Activated T-cell treated with anti-CD3 and anti-CD28 coated beads, Interleukin-2, amount 50 U/mL, for 4 hours (primary cell): ENCODE measurements at places on chromosomes 4 and X.

GRCh38 chrX:141903400-141904155, at the start of gene MAGEC1:
Gene MAGEC1, plus strand, starts transcription at chrX:141903894. Its CDS starts 1,179 bp downstream, at chrX:141905073.
- DNase-seq = no peak

DNA sequence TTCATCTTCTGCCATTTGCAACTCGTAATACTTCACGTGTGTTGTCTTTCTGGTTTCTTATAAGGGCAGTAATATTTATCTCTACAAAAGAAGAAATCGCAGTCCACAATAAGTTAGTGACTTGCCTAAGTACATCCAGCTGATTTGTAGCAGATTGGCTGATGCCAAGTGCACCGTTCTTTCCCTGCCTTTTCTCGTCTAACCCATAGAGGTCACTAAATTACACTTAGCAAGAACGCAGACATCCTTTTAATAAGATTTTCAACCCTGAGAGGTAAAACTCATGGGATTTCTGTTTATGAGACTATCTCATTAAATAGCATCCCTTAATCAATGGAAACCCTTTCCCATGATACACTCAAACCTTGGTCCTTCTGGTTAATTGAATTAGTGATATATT, 408.6 kb upstream of the ACTRT1 start:
- DNase-seq = no peak

- DNase-seq = no peak
Observed at GRCh38 chr4:8296491-8296890, 26.9 kb downstream of the HTRA3 start.

DNA sequence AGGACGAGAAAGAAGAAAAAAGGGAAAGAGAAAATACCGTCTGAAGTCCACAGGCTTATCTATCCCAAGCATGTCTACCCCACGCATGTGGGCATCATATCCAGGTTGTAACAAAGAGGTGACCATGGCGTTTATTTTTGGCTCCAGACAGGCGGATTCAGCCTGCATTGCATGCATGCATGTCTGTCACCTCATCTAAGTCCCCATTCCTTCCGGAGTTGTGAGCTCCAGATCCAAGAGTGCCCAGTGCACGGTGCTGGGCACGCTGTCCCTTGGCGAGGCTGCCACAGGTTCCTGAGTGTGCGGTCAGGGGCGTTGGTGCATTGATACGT, 905 bp upstream of the GALNTL6 start:
- no peak for DNase-seq

DNA sequence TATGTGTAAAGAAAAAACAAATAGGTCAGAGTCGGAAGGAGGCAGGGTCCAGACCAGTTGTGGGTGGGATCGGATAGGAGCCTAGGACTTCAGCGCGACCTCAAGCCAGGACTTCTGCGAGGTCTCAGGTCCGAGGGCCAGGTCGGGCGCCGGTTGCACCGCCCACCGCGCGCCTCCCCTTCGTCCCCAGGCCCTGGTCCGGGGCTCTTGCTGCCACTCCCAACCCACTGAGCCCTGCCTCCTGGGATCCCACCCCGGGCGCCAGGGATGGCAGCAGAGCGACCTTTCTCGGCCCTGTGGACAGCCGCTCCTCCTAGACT, 12.3 kb downstream of the PITX2 start:
- no peak for DNase-seq

- DNase-seq = no peak
Observed at GRCh38 chrX:39361736-39362135, 560.5 kb downstream of the MID1IP1 start.

DNA sequence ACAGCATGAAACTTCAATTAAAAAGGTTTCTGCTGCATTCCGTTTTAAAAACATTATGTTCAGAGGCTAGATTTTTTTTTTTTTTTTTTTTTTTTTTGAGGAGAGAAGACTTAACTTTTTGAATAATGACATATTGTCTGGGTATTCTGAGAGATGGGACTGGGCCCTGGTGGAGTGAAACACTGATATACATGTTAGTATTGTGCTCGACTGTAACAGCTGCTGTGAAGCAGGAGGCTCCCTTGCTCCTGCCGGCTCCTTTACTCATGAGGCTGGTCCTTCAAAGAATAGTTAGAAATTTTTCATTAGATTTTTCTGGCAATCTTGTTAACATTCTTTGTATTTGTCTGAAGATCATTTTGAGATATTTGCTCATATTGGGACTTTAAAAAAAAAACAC, 73.3 kb downstream of the TMEM131L start:
- DNase-seq = no peak

DNA sequence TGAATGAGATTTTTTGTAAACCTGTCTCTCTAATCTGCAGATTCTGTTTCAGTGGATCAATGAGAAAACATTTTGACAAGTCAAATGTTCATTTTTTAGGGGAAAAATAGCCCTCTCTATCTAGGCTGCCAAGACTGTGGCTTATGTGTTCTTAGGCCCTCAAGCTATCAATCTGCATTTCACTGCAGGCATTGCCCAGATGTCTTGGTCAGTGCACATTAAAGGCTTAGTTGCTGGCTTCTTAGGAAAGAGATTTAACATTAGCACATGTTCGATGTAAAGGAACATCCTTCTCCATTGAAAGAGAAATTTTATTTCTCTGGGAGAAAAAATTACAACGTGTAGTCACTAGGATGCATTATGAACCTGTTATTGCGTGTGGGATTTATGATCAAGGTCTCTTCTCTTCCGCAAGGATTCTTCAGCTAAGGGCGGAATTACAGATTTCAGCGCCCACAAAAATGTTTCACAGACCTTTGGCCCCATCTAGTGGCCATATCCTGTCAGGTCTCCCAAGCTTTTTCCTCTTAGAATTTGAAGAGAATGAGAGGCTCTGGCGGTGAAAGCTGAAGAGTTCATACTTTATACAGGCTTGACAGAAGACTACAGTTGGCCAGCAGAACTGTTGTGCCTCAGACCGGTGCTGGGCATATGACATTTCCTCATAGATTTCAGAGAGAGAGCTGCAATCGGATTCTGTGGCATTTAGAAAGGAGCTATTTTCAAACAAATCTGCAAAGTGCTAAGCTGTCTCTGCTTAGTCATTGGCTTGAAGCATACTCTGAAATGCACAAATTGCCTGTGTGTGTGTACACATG, 144.6 kb upstream of the NOCT start:
- DNase-seq = peak; percentile 20

DNA sequence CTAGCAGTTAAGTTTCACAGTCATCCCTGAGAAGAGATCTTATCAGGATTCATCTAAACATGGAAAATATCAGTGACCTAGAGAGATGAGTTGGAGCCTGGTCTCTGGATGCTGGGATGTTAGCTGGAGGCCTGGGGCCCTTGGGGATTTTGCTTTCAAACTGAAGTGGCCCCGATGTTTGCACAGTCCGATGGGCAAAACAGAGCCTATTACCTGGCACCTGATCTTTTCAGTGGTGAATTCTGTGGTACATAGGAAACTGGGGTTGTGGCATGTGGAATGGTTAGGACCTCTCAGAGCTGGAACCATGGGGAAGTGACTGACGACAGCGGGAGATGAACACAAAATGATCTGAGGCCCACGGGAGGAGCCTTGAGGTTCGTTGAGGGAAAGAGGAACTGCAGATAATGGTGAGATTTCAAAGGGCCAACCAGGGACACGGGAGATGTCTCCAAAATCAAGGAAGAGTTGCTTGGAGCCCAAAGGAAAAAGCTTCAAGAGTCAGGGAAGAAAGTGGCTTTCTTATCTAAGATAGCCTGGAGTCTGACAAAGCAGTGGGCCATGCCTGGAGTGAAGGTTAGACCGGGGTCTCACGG, 17.8 kb upstream of the TENM3 start:
- no peak for DNase-seq

DNA sequence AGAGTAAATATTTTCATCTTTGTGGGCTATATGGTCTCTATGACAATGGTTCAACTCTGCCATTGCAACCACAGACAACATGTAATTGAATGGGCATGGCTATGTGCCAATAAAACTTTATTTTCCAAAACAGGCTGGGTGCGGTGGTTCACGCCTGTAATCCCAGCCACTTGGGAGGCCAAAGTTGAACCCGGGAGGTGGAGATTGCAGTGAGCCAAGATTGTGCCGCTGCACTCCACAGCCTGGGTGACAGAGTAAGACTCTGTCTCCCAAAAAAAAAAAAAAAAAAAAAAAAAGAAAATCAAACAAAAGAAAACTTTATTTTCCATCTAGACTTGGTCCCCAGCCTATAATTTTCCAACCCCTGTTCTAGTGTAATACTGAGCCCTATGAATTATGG, 38.4 kb upstream of the LAS1L start:
- no peak for DNase-seq

DNA sequence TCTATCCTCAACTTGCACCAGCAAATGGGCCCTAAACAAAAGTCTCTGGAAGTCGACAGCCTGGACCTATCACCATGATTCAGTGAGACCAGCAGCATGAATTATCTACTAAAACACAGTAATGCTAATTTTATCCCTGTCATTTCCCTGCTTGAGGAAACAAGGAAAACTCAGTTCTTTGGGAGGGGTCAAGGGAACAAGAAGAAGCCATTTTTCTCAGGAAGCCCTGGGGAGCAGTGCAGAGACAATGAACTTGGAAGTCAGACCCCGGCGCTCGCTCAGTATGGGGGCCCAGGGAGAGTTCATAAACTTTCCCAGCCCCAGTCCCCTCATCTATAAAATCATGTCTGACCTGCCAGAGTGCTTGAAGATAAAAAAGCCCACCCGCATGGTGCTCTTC, 50.4 kb downstream of the DCTD start:
- no peak for DNase-seq

DNA sequence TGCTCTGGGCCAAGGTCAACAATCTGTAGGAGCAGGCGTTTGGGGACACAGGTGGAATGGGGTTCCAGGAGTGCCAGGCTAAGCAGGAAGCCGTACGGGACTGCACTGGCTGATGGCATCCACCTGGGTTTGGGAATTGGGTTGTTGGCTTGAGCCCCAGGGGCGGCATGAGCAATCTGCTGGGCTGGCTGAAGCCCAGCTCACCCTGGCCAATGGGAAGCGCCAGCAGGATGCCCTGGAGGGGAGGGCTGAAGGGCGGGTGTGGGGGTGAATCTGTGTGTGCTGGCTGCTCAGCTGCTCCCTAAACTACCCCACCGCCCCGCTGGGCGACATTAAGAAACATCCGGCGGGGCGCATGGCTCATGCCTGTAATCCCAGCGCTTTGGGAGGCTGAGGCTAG, 8.9 kb upstream of the RGS12 start:
- no peak for DNase-seq

GRCh38 chr4:156941940-156942548, 29.6 kb downstream of the PDGFC start:
- DNase-seq = no peak

- DNase-seq = no peak
Observed at GRCh38 chr4:55615008-55615407, 21.1 kb downstream of the NMU start.

GRCh38 chr4:17807446-17807845, 3.1 kb downstream of the DCAF16 start:
- DNase-seq = no peak

DNA sequence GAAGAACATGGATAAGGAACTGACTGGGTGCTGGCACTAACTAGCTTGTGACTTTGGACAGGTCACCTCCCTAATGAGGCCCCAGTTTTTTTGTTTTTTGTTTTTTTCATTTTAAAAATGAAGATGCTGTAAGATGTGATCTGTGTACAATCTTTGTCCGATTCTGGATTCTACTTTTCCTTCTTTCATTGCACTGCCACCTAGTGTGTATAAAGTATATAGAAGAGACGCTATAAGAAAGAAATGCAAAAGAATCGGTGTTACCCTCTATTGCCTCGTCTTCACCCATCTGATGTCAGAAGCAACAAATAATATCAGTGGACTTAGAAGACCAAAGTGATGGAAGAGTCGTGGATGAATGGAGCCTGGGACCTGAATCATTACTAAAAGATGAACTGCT, 58.6 kb upstream of the P2RY10 start:
- DNase-seq = no peak

- no peak for DNase-seq
Observed at GRCh38 chrX:1903236-1903935, 288.5 kb downstream of the ASMT start.

- no peak for DNase-seq
Observed at GRCh38 chr4:84799318-84799717, 167.2 kb downstream of the WDFY3 start.

GRCh38 chr4:76752861-76753501, 145.0 kb downstream of the SOWAHB start:
- no peak for DNase-seq

- no peak for DNase-seq
Observed at GRCh38 chrX:138020941-138021340, 455.0 kb downstream of the ZIC3 start.

DNA sequence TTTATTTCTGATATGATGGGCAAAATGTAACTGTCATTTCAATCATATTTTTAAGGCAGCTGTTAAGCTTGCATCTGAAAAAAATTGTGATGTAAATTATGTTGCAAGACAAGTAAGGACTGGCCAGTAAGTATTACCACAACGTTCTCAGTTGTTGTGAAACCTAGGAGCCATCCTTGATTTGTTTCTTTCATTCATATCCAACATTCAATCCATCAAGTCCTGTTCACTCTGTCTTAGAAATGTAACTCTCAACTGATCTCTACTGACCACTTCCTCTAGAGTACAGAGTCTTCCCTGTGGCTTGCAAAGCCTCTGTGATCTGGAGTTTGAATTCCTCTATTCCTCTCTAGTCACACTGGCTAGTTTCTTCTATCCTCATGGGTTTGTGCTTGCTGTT, 161.4 kb upstream of the MAD2L1 start:
- no peak for DNase-seq

DNA sequence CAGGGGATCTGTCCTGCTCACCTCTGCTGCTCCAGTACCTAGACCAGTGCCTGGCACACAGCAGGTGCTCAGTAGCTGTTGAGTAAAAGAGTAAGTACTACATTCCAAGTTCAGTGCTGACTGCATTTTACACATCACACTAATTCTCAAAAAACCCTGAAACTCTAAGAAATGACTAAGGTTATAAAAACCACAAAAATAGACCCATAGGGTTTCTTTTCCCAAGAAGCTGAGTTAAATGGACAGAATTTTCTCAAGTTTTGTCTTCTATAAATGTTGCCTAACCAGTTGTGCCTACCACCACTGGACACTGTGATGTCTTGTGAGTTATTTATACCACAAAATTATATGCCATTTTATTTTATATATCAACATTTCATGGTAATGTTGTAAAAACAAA, 78.9 kb upstream of the RXFP1 start:
- no peak for DNase-seq

DNA sequence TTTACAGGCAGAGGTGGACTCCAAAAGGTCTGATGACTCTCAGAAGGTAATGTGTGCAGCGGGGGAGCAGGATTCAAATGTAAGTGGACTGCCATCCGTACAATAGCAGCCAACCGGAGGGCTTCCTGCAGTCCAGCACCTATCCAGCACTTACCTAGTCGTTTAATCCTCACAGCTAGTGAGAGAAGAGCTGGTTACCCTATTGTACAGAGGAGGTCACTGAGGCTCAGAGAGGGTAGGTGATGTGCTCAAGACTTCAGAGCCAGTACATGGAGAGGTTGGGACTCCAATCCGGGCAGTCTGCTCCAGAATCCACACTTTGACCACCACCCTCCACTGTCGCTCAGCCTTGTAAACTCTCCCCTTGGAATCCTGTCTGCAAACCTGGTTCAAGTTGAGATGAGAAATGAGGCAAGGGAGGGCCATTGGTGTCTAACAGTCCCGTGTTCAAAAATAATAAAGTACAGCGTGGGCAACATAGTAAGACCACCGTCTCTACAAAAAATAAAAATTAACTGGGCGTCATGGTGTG, 22.5 kb upstream of the JAKMIP1 start:
- DNase-seq = no peak

- DNase-seq = no peak
Observed at GRCh38 chr4:92236877-92237276, 66.9 kb upstream of the GRID2 start.
